ENCODE measurements at places on chromosomes 6 and 20.

GRCh38 chr6:36104836-36105235, 25.5 kb upstream of the MAPK13 start:
- peak; percentile 58 for DNase-seq

GRCh38 chr20:5871459-5872410, 78.6 kb downstream of the TRMT6 start:
- peak; percentile 46 for DNase-seq

- no peak for DNase-seq
These were observed 6.8 kb downstream of the NFATC2 start for GRCh38 chr20:51535674-51536073.

- no peak for DNase-seq
These were observed 28.0 kb upstream of the SYNJ2 start for GRCh38 chr6:157953580-157954091.

GRCh38 chr6:113597231-113597583, 259.9 kb upstream of the MARCKS start:
- DNase-seq = no peak

DNA sequence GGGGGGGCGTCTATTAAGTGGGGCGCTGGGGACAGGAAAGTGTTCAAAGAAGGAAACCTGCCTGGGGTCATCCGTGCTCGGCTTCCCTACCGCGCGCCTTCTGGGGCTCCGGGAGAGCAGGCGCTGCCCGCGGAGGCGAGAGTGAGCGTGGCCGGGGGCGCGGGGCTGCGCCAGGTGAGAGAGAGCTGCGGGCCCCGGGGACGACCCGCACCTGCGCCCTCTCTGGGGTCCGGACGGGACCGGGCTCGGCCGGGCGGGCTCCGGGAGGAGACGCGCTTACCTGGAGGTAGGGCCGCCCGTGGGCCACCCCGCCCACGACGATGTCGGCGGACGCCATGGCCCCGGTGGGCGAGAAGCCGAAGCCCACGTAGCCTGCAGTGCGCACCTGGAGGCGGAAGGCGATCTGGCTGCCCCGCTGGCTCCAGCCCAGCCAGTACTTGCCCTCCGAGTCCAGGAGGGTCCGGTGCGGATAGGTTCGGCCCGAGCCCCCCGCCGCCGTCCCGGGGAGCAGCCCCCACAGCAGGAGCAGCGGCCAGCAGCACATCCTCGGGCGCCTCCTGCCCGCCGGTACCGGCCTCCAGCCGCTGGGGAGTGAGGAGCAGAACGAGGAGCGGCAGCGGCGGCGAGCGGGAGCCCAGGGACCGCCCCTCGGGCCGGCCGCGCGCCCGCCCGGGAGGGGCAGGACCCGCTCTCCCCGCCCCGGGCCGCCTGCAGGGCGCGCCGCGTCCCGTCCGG, at the start of gene MOXD1:
MOXD1 (minus strand) TSS at position 593 of the 735 bp plus-strand sequence; CDS start at position 544, 49 bp downstream.
- peak; percentile 22 for DNase-seq

GRCh38 chr6:123402052-123402451, 234.7 kb downstream of the TRDN start:
- DNase-seq = peak; percentile 12

- peak; percentile 81 for DNase-seq
These were observed 140.3 kb downstream of the NFATC2 start for GRCh38 chr20:51402201-51402600.

- DNase-seq = no peak
These were observed 699 bp upstream of the HSPA1B start for GRCh38 chr6:31826793-31827285.

GRCh38 chr6:144659202-144660182, 374.4 kb downstream of the UTRN start:
- peak; percentile 69 for DNase-seq
